Fibroblast of mammary gland (primary cell): ENCODE measurements at places on chromosomes 13 and 19.

GRCh38 chr19:29487432-29487831, 38.4 kb upstream of the VSTM2B start:
- DNase-seq = no peak

- peak; percentile 43 for DNase-seq
Observed at GRCh38 chr19:29966588-29967249, 24.7 kb downstream of the URI1 start.

GRCh38 chr13:78598116-78598781, 5.1 kb downstream of the POU4F1 start:
- DNase-seq = no peak

DNA sequence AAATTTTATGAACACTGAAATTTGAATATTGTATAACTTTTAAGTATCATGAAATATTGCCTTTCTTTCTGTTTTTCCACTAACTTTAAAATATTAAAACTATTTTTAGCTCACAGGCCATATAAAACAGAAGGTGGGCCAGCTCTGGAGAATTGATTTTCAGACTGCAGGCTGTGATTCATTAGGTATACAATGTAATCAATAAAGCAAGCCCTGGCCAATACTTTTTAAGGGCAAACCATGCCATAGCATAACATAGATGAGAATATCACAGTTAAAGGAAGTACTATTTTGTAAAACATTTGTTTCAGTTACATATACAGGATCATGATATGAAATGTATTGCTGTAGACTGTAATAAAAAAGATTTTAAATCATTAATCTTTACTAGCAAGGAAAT, 197.6 kb downstream of the MAB21L1 start:
- no peak for DNase-seq

- peak; percentile 78 for DNase-seq
Observed at GRCh38 chr19:38949580-38950367, 19.0 kb downstream of the MRPS12 start.
